ENCODE measurements at places on chromosomes 3 and 15.
A peak's percentile ranks its signal among the peaks of the same experiment; 100 is the strongest.

DNA sequence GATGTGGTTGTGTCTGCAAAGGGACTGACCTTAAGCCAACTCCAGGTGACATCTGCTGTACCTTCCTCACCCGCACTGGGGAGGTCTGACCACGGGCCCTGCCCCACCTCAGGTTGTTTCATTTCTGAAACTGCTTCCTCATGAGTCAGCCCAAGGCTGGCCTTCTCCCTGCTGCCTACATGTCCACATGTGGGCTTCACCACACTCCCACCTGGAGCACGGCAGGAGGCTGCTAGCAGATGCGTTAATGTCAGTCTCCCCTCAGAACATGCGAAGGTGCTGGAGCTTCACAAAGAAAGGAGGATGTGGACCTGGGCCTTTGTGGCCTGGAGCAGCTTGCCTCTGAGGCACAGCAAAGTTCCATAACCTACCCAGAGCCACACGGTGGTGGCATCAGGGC lies 69.4 kb upstream of the PLXNA1 start:
- DNase-seq = no peak

- DNase-seq = no peak
Observed at GRCh38 chr3:106710596-106710995, 666.6 kb upstream of the CCDC54 start.

DNA sequence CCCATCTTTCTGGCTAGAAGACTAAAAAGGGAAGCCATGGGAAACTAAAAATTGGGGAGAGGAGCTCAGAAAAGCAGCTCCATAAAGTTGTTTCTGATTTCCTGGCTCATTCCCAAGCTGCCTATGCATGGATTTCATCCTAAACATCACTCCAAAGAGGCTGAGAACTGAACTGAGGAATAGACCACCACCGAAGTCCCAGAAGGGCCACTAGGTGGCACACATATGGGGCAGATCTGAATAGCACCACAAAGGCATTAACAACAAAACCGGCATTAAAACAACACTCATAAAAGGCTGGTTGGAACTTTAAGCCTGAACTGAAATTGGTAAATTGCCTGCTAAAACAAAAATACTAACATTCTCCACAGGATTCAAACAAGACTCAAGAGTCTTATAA lies 106.3 kb downstream of the PLD1 start:
- peak; percentile 26 for DNase-seq

DNA sequence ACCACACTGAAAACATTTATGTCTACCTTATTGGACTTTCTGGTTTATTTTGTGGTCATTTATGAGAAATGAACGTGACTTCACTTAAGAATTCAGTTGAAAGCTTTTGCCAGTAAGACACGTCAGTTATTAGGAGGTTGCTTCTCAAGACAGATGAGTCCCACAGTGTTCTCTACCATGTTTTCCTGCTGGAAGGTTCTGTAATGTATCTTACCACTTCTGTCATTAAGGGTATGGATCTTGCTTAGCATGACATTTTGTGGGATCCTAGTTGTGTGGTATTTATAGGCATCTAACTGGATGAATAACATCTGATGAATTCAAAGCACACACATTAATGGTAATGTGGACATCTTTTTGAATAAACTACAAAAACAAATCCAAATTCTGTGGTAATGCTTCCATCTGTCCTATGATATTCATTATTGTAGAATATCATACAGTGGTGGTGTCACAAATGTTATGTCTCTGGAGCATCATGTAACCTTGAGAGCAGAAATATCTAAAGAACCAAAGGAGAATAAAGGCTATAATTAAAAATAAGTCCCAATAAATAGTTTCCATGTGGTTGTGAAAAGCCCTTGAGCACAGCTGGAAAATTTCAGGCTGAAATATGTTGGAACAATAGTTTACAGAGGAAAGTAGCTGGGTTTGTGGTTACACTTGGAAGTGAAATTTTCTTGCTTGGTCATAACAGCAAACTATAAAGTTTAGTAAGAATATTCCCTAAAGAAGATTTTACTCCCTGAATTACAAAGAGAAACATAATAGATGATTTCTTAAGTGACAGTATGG lies 61.5 kb downstream of the C3orf38 start:
- DNase-seq = no peak

DNA sequence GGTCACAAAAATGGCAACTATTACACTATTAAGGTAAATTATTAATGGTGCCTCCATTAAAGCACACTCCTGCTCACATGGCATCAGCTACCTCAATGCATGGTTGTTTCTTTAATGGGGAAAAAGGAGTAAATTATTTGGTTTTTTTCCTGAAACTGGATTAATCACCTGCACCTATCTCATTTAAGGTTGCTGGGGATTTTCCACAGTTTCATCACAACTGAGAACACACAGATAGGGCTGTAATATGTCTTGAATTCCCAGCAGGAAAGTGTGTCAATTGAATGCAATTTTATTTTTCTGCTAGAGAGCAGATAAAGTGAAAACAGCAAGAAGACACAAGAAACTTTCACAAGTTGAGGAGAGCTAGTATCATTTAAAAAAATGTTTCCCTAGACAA lies 36.4 kb downstream of the RFTN1 start:
- DNase-seq = no peak

- DNase-seq = no peak
Observed at GRCh38 chr15:36994790-36995189, 105.6 kb downstream of the MEIS2 start.

DNA sequence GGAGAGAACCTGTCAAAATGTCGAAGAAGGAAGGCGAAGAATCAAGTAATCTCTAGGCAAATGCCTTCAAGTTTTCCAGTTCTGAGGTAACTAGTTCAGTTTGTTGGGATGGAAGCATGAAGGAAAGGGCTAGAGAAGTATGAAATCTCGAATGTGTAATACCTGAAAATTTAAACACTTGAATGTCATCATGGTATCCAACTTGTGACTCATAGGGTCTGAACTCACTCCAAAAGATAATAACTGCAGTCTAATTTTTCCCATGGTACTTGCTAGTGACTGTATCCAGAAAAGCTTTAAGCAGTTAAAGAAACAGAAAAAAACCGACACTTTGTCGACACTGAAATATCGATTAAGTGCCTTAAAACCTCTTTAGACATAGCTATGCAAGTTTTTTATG lies 102.9 kb upstream of the CHRM5 start:
- no peak for DNase-seq

- DNase-seq = no peak
Observed at GRCh38 chr3:64046996-64047594, 23.8 kb upstream of the PSMD6 start.

DNA sequence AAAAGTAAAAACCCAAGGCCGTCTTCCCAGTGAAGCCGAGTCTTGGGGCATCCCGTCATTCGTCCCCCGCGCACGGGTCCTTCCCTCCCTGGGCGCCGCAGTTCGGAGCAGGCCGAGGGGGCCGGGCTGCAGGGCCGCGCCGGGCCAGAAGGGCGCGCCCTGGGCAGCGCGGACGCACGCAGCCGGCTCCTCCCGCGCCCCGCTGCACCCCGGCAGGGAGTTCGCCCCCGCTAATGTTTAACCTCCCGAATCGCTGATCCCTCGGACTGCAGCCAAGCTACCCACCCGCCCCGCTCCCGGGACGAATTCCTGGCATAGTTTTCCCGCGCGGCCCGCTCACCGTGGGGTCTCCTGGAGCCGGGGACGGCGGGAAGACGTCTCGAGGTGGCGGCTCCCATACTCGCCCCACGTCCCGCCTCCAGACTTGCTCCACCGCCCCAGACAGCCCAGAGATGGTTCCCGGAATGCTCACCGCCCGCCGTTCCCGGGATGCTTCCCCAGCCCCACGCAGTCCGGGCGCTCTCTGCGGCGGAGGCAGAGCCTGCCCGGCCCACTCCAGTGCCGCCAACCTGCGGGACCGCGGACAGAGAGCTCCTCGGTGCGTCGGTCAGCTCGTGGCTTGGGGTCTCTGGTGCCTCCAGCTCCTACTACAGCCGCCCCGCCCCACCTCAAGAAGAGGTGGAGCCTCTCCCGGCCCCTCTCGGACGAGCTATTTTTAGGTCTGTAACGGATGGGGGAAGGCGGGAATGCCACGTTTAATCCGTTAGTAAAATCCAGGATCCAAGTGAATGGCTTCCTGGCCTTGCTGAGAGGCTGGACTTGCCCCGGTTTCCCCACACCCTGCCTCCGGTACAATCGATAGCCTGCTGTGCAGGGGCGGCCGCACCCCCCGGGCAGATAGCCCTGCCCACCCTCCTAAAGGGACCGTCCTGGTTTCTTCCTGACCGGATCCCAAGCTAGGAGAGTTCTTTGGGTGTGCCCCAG lies at the start of gene DZIP1L:
Gene DZIP1L, minus strand, starts transcription at position 621 of the 984 bp plus-strand sequence. CDS start 11,637 bp downstream, outside the sequence.
- peak; percentile 38 for DNase-seq

GRCh38 chr3:181948286-181948685 lies 236.6 kb downstream of the SOX2 start:
- DNase-seq = no peak

DNA sequence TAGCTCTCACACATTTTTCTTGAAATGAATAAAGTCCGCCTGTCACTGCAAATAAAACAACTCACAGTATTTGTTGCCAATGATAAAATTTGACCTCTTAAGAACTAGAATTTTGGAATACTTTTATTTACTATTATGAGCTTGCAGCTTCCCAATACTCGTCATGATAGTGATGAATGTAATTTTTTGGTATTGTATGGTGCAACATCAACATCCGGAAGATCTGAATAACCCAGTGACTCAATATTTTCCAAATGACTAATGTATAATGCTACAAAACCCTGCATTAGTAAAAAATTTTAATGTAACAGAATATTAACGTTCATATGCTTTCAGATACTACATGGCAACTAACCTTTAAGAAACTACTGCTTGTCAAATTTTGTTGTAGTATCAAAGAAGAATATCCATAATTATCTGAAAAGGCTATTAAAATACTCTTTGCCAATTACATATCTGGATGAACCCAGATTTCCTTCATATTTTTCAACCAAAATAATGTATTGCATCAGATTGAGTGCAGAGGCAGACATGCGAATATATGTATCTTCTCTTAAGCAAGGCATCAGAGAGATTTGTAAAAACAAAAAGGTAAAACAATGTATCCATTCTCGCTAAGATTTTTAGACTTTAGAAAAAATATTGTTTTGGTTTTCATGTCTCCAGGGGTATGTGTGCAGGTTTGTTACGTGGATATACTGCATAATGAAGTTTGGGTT lies 95.3 kb downstream of the IGF2BP2 start:
- DNase-seq = no peak
